ENCODE measurements at places on chromosomes 12 and 14.

DNA sequence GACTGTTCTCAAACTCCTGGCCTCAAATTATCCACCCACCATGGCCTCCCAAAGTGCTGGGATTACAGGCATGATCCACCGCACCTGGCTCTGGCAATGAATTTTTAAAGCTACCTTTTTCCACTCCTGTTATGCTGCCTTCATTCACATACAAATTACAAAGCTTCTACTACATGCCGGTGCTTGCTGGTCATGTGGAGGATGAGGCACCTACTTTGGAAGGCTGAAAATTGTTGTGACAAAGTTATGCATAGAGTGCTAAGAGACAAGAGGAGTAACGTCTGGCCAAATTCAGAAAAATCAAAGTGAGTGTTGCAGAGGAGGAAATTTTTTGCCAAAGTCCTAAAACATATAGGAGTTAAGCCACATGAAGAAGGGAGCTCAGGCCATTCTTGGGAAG lies 191.7 kb upstream of the PPFIA2 start:
- no peak for DNase-seq

- DNase-seq = no peak
These were observed 208.7 kb upstream of the BCL2L14 start for GRCh38 chr12:11861864-11862600.

DNA sequence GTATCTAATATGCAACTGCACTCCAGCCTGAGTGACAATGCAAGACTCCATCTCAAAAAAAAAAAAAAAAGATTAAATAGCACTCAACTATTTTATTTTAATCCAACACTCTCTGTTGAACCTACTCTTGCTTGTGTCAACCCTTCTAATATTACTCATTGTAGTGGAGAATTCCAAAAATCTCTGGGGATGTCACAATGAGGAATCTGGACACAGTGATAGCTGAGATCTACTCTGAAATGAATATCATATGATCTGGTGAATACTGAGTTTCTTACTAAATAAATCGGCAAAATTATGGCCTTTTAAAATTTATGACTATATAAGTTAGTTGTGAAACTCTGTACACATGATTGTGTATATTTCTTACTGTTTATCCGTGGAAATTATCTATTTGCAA lies 418.2 kb downstream of the BCAT1 start:
- no peak for DNase-seq

GRCh38 chr12:112518365-112518735 lies 99.6 kb downstream of the PTPN11 start:
- DNase-seq = no peak

GRCh38 chr12:111436811-111437210 lies 31.1 kb downstream of the SH2B3 start:
- no peak for DNase-seq

GRCh38 chr12:124493809-124494750 lies 73.3 kb downstream of the NCOR2 start:
- DNase-seq = no peak

DNA sequence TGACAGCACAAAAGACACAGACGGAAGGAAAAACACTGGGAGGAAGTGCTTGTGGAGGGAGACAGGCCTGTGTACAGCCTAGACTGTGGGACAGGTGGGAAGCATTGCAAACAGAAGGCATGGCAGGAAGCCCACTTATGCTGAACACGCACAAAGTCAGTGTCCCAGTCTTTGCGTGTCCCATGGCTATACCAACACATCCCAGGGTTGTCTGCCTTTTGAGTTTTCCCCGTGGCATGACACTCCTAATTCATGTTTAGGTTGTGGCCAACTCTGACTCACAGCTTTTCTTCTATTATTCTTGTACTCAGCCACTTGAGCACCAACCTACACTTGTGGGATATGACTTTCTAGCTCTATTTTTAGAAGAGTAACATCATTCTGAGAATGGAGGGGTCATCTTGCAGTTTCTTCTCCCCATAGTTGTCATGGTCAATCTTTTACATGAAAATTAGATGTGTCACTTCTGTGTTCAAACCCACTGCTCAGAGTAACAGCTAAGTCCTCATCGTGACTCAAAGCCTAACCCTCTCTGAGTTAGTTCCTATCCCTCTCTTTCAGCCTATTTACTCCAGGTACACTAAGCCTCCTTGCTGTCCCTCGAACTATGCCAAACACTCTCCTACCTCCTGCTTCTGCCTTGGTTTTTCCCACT lies 27.5 kb upstream of the JPH4 start:
- no peak for DNase-seq

DNA sequence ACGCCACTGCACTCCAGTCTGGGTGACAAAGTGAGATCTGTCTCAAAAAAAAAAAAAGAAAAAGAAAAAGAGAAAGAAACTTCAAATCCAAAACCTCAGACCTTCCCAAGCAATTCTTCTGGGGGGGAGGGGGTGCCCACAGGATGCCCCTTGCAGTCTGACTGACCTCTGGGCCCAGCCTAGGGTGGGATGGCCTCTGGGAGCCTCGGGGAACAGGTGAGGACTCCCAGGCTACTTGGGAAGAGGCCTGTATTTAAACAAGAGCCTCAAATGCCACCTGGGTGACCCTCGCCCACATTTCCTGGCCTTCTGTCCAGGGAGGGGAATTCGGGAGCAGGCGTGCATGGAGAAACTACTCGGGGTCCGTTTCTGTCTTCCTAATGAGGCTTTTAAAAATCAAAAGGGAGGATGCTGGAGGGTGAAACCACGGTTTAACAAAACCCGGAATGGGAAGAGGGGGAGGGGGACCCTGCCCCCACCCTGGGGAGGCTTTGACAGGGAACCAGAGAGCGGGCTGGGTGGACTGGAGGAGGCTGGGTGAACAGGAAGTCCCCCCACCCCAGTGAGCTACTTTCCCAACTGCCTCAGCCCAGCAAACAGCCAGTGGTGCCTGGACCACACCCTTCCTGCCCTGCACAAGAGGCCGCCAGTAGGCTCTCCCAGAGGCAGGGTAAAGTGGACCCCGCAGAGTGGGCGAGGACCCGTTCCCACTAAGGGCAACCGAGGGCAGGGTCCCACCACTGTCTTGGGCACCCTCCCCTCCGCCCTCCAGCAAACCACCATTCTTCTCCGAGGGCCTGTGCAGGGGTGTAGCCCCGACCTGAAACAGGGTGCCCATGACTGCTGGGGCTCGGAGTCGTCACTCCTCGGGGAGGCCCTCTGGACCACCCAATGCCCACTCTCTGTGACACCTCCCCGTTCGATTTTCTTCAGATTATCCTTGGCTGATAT lies 1.5 kb upstream of the FBRSL1 start:
- no peak for DNase-seq

GRCh38 chr14:51138404-51139103 lies 43.6 kb upstream of the TRIM9 start:
- no peak for DNase-seq

- DNase-seq = no peak
These were observed 2.7 kb downstream of the KTN1 start for GRCh38 chr14:55582746-55583145.

GRCh38 chr12:76144245-76144549 lies 59.7 kb upstream of the NAP1L1 start:
- peak; percentile 65 for DNase-seq

DNA sequence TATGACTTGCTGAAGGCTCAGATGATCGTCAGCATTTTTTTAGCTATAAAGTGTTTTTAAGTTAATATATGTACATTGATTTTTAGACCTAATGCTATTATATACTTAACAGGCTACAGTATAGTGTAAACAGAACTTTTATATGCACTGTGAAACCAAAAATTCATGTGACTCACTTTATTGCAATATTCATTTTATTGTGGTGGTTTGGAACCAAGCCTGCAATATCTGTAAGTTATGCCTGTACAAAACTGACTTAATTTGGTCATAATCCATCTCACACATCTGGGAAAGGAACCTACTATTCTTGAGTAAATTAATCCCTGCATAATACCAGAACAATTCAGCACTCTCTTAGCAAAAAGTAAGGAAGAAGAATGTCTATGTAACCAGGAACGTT lies 390.7 kb downstream of the SYT1 start:
- peak; percentile 79 for DNase-seq

- DNase-seq = no peak
These were observed 111.2 kb upstream of the SLC38A2 start for GRCh38 chr12:46483572-46484395.

DNA sequence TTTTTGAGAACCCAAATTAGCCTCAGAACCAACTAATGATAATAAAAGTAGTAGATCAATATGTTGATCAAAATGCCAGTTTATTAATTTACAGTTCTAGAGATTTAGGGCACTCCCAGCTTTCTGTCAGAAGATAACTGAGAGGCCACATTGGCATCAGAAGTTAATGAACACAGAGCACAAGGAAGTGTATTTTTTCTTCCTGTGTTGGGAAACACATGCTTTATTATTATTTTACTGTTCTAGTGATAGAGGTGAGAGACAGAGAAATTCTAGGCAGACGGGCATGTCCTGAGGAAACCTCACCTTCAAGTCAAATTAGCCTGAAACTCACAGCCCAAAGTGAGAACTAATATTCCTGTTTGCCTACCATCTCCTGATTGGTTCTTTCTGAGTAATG lies 213.7 kb downstream of the PCNX1 start:
- DNase-seq = no peak

GRCh38 chr14:104289507-104289906 lies 151.1 kb downstream of the KIF26A start:
- no peak for DNase-seq

GRCh38 chr12:66662179-66662578 lies 16.7 kb downstream of the GRIP1 start:
- DNase-seq = no peak

GRCh38 chr14:72745546-72745945 lies 148.4 kb downstream of the DPF3 start:
- peak; percentile 88 for DNase-seq

GRCh38 chr12:121600702-121601336 lies 20.0 kb upstream of the KDM2B start:
- DNase-seq = no peak

DNA sequence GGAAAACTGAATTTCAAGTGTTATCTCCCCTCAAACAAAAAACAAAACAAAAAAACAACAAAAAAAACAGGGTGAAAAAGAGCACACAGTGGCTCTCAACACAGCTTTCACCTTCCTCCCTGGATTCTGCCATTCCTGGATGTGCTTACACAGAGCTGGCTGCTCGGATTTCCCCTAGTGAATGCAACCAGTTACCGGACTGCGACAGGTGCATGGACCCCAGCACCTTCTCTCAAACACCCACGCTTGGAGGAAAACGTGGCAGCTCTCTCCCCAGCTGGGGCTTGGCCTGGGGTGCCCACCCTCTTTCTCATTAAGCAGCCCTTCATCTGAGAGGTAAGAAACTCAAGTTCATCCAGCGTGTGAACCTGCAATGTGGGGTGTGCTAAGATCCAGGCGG lies 33.5 kb upstream of the DICER1 start:
- DNase-seq = no peak

- DNase-seq = no peak
These were observed 59.8 kb downstream of the SIX1 start for GRCh38 chr14:60589442-60589841.

DNA sequence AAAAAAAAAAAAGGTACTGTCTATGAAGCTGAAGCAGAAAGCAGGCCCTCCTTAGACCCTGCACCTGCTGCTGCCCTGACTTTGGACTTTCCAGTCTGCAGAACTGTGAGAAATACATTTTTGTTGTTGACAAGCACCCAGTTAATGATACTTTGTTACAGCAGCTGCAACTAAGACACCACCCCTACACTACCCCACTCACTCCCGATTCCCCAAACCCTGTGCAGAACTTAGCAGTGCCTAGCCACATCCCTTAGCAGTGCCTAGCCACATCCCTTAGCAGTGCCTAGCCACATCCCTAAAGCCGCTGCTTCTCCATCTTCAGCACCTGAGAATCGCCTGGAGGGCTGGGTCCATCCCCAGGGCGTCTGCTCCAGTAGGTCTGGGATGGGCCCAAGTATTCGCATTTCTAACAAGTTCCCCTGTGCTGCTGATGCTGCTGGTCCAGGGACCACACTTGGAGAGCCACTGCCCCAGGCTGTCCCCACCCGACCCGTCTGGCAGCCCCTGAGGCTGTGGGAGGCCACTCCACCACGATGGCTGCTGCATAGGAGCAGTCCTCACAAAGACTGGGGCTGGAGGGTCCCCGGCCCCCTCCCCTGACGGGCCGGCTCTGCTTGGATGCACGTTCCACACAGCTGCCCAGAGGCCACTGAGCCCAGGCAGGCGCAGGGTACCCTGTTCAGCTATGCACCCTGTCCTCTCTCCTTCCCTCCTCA lies 10.8 kb upstream of the PPP1R13B start:
- DNase-seq = no peak

- peak; percentile 48 for DNase-seq
These were observed 253.7 kb downstream of the SNAPC1 start for GRCh38 chr14:62015945-62016344.

DNA sequence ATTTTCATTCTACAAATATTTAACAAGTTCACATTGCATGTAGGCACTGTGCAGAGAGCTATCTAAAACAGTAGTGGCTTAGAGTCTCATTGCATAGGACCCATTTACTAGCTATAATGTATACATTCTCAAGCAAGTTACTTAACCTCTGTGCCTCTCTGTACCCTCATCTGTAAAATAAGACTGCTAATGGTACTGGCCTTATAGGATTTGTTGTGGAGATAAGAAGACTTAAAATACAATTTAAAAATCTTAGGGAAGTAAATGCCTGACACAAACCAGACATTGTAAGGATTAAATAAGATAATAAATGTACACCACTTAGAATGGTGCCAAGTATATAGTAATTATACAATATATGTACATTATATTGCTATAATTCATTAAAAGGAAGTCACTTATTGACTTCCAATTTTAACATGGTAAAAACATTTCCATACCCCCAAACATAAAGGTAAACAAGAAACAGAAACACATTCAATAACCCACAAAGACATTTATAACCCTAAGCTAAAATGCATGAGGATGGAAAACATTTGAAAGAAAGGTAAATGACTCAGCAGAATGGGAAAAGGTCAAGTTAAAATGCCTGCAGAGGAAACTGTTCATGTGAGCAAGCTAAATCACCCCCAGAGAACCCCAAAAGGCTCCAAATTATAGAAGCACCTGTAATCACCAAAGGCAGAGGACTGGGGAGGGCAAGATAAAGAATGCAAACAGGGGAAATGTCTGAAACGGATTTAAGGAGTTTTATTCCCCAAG lies 30.8 kb downstream of the RPS6KA5 start:
- no peak for DNase-seq

DNA sequence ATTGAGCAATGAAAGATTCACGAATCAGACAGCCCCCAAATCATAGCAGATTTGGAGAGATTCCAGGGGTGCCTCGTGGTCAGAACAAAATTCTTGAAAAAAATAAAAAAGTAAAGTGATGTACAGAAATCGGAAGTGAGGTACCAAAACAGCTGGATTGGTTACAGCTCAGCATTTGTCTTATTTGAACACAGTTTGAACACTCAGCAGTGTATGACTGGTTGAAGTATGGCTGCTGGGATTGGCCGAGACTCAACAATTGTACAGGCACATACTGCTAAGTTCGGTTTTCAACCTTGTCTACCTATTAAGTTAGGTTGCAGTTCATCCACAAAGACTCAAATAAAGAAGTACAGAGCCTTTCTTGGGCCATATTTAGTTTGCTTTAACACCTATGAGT lies 865.4 kb upstream of the TMEM132C start:
- no peak for DNase-seq

Data from fibroblast of skin of abdomen (primary cell).